ENCODE measurements at places on chromosomes 7 and 10.

- DNase-seq = no peak
Observed at GRCh38 chr7:125871431-125871830, 941.8 kb upstream of the POT1 start.

DNA sequence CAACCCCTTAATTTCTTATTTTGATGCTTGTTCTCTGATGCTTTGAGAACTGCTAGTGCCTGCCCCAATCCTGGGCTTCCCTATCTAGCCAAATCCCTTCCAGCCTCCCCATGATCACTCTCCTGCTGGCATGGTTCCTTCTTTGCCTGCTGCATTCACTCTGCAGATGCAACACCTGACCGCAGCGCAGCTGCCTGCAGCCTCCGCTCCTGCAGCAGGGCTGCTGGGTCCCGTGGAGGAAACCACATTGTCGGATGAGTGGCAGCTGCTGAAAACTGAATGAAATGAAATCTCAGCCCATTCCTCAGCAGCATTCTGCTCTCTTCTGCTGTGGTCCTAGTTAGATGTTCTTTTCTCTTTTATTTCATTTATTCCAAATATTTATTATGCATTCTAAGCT is 320.3 kb downstream of the CCDC3 start:
- DNase-seq = no peak

GRCh38 chr10:93065675-93066543 is 5.3 kb downstream of the CYP26C1 start:
- DNase-seq = no peak

DNA sequence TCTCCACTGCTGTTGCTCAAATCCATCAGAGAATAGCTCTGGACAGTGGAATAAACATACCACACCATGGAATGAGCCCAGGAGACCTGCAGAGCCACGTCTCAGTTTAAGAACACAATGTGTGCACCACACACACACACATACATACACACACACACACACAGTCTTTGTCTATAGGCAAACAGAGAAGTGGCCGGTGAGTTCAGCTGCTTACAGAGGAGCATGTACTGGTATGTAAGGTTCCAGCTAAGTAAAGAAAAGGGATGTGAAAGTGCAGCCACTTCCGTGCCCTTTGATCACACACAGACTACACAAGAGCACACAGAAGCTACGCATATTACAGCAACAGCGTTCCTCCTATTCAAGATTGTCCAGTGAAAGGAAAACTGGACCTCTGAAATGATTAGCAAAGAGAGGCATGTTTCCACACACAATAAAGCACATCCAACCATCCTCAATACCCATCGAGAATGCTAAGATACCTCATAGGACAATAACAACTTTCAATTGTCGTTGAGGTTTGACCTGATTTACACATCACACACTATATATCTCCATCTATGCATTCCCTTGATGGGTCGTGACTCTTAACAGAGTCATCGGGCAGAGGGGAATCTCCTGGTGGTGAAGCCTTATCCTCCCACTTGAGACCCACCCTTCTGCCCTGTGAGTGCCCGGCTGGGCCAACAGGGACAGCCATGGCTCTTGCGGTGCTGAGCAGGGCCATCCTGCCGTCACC is 23.6 kb downstream of the SLC35B4 start:
- DNase-seq = peak; percentile 52

DNA sequence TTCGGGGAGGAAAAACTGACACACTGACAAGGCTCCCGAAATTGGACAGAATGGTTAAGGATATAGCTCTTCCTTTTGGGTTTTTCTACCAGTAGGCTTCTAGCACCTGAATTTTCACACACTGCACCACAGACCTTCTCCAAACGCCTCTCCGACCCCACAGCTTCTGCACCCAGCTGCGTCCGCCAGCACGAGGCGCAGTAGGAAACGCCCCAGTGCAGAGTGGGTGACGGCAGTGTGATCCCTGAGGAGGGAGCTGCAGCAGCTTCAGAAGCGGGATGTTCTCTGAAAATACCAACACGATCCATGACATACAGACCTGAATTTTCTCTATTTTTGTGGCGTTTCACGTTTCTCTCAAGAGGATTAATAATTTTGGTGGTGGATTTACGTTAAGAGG is 25.9 kb downstream of the HSPB1 start:
- no peak for DNase-seq

GRCh38 chr7:711922-712380 is 14.5 kb upstream of the DNAAF5 start:
- DNase-seq = no peak

DNA sequence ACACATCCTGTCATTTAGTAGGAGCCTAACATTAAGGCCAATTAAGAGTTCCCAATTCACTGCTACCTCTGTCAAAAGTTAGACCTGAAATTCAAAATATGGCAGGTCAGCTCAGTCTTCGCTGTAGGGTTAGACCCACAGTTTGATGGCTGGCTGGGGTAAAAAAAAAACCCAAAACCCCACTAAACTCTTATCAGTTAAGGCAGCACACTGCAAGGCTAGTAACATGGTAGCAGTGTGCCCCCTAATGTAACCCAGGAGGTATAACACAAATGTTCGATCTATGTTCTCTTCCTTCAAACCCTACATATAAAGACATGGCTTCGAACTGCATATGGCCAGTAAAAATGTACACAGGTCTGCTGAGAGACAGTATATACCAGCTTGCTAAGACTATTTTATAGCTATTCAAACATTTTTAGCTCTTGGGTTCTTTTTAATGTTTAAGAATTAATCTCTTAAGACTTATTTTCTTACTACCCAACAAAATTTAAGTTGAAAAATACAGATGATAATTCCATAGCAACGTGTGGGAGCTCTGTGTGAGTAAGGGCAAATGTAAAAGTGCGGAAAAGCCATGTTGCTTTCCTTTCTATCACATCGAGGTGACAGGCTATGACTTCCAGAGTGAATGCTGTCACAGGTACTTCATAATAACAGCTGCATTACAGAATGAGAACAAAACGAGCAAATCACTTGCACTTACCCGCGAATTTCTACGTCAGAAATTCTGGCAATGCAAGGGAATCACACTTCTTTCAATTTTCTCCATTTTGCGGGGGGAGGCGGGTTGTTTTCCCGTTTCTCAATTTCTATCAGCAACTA is 168.4 kb upstream of the IMMP2L start:
- DNase-seq = no peak

- DNase-seq = no peak
Observed at GRCh38 chr7:119963654-119964053, 309.3 kb upstream of the KCND2 start.

DNA sequence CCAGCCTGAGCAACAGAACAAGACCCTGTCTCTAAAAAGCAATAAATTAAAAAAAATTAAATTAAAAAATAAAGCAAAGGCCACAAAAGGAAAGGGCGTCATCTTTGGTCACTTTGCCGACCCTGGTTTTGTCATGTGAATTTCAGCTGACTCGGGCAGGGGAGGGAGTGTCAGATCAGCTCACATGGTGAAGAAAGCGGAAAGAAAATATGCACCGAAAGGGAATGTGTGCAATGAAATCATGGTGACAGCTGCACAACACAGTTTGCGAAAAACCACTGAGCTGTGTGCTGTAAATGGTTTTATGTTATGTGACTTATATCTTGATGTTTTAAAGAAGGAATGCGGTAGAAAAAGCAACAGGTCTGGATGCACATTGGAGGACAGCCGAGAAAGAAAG is 39.8 kb downstream of the RCC1L start:
- no peak for DNase-seq
